ENCODE measurements at places on chromosomes 6 and 20.

GRCh38 chr20:16714242-16714641 lies 15.6 kb upstream of the SNRPB2 start:
- no peak for DNase-seq

- no peak for DNase-seq
Measured at GRCh38 chr20:20012541-20012940, 4.6 kb upstream of the NAA20 start.

DNA sequence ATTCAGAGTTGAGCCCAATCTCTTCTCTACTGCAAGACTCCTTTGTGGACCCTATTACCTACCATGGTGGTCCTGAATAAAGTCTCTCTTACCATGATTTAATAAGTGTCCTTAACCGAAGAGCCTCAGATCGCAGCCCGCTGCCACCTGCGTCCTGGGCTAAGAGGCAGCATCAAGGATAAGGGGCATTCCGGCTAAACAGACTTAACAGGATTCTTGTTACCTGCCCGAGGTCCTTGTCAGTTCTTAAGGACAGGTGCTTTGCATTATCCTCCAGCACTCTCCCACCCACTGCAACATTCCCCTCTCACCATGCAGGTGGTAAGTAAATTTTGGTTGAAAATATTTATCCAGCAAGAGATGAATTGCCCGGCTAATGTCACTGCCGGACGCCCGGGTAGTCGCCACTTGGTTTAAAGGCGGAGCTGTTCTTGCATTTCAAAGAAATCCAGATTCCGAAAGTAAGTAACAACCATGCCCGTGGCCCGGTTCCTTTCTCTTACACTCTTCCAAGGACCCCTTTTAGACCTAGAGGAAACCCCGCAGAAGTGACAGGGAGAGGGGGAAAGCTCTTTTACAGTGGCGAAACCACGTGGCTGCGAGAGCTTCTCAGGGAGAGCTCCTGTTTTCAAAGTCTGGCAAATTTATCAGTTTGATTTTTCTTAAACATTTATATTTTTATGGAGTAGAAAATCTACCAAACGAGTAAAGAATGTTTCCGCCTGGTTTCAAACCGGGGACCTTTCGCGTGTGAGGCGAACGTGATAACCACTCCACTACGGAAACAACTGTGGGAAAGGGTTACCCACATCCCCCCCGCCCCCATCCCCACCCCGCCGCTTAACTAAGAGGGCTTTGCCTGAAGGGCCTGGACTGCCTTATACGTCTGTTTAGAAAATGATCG lies 41.9 kb upstream of the PRSS16 start:
- DNase-seq = no peak

DNA sequence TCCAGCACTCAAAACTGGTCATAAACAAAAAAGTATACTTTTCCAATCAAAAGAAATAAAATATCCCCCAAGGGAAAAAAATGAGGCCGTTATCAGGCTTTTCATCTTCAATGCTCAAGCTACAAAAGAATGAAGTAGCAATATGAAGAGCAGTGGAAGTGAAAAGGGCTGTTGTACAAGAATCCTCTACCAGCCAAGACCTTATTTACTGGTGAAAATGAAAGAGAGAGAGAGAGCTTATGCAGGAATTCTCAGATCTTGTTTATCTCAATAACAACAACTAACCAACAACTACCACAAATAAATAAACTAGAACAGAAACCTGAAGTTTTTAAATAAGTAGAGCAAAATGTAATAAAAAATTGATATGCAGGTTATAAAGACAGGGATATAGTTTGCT lies 400.6 kb downstream of the HDGFL1 start:
- no peak for DNase-seq

DNA sequence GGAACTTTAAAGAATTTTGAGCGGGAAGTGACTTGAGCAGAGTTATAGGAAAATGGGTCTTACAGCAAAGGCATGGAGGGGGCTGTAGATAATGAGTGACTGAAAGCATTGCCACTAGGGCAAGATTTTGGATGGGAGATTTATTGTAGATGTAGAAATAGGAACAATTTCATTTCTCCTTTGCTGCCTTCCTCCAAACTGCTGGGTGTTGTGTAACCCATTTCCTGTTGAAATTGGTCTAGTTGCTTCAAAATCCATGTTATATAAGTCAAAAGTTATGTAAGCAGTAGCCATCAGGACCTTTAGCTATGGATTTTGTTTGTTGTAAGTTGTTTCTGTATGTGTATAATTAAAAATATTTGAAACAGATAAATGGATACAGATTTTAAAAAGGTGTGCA lies 11.1 kb downstream of the YWHAB start:
- no peak for DNase-seq

GRCh38 chr6:86122086-86122485 lies 479.4 kb upstream of the SYNCRIP start:
- DNase-seq = no peak

GRCh38 chr20:38210741-38211140 lies 45.7 kb upstream of the TGM2 start:
- no peak for DNase-seq

- no peak for DNase-seq
Measured at GRCh38 chr20:48777821-48778220, 50.0 kb downstream of the PREX1 start.

- DNase-seq = no peak
Measured at GRCh38 chr6:154432533-154433476, 76.2 kb upstream of the IPCEF1 start.

DNA sequence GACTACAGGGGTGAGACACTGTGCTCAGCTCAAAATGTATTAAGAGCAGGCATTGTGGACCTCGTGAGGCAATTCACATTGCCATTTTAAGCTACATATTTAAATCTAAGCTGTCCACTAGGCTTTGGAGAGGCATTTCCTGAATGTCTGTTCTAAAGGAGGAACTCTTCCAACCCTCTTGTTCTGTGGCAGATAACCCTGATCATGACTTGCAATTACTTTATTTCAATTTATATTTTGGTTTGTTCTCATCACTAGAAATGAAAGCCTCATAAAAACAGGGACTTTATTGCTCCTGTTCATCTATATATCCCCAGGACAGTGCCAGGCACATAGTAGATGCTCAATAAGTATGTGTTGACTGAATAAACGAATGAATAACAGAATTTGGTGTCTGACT lies 84.0 kb upstream of the SALL4 start:
- DNase-seq = no peak

GRCh38 chr6:119349361-119350201 lies at the start of gene MAN1A1:
MAN1A1 (minus strand) TSS chr6:119349761; CDS start chr6:119349065, 696 bp downstream.
- DNase-seq = peak; percentile 85

- DNase-seq = no peak
Measured at GRCh38 chr20:57946559-57947315, 236.9 kb upstream of the PMEPA1 start.

GRCh38 chr6:167053895-167054530 lies 54.8 kb downstream of the CEP43 start:
- no peak for DNase-seq

GRCh38 chr6:84688141-84688873 lies 76.1 kb downstream of the TBX18 start:
- no peak for DNase-seq

DNA sequence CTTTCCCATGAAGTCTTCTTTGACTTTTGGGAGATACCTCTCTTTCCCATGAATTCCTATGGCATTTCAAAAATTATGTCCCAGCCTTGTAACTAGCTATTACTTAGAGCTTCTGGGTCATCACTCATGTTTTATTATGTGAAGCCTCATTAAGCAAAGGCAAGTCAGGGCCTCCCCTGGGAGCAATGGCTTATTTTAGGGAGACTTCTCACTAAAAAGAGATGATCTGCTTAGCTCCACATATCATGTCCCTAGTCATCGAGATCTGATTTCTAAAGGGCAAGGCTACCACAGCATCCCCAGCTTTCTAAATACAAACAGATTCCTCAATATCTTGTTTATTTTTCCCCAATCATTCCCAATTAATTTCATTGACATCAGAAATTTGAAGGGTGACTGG lies 154.0 kb upstream of the MANEA start:
- DNase-seq = no peak

GRCh38 chr20:57190536-57191264 lies 75.7 kb downstream of the BMP7 start:
- no peak for DNase-seq

DNA sequence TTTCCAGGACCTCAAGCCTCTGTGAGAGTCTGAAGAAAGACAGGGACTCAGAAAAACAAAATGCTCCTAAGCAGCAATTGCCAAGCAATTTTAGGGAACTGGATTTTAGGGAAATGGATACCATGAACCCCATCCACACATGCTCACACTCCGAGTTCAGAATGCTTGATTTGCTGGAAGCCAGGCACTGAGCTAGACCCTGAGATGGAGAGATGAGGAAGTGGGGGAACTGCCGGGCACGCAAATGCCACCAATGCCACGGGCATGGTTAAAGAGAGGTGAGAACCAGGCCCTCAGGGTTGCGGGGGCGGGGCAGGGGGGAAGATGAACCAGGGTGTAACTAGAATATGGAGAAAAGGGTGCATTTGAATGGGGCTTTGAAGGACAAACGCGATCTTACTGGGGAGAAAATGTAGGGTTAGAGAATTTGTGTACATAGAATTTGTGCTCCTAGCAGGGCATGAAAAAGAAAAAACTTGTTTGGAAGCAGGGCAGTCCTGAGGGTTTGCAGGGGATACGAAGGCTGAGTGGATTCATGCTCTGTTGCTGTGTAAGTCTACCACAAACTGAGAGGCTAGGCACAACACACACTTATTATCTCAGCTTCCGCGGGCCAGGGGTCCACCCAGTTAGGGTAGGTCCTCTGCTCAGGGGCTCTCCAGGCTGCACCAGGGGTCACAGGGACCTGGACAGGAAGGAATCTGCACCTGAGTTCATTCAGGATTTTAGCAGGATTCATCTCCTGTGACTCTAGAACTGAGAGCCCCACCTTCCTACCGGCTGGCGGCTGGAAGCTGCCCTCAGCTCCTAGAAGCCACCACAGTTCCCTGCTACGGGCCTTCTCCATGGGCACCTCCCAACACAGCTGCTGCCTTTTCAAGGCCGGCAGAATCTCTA lies 108.0 kb downstream of the SNX5 start:
- no peak for DNase-seq

DNA sequence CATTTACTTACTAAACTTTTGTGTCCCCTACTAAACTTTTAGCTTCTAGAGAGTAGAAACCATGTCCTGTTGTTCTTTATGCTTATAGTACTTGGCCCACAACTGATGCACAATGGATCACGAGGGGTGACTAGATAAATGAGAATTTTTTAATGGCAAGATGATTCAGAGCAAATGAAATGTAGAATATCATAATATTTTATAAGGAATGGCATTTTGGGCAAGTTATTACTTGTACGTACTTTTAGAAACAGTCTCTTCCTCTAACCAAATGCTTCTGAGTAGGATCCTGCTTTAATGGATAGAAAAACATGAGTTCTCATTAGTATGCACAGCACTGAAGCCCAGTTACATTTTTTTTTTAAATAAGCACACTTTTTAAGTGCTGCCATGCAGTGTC lies 336.3 kb downstream of the NRN1 start:
- no peak for DNase-seq

- no peak for DNase-seq
Measured at GRCh38 chr6:151327101-151327500, 64.3 kb downstream of the ZBTB2 start.

DNA sequence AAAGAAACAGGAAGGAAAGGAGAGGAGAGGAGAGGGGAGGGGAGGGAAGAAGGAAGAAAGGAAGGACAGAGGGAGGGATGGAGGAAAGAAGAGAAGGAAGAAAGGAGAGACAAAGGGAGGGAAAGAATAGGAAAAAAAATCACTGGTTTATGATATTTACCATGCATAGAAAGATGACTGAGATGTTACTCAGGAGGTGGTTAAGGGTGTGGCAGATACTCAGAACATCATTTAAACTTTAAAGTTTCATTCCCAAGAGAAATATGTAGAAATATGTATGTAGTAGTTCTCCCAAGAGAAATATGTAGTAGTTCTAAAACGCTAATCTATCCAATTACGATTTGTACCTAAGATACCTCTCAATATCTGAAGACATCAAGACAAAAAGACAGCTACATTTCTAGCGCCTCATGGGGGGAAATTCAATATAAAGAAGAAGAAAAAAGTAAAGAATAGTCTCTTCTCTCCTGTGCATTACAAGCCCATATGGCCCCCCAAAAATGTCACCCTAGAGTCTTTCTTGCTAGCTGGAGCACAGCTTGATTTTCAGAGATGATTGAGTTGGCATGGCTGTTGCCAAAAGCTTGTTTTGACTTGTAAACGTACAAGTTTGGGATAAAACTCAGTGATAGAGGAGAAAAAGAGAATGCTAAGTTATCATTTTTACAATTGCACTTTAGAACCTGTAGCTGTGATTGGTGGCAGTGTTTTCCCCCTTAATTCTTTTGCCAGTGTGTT lies 539.2 kb downstream of the CDH26 start:
- no peak for DNase-seq

DNA sequence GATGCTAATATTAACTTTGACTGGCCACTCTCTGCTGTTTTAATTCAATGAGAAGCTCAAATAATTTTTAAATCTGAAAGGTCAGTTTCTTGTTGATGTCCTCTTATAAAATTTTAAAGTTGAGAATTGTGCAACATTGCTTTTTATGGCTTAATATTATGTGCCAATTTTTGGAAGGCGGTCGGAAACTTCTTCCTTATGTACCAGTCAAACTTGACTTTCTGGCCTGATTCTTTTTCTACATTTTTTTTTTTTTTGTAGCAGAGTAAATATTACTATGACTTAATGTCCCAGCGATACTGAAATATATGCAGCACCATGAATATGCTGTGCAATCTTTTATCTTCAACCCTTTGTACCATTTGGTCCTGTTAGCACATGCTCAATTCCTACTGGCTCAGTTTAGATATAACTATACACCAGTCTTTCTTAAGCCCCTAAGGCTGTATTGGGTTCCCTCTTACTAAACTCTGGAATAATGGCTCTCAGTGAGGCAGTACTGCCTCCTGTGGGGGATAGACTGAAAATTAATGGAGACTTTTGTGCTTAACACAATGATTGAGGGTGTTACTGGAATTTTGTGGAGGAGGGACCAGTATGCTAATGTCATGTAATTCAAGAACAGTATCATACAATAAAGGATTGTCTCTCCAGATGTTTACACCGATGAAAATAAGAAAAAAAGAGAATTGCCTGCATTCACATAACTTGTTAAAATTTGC lies 156.4 kb upstream of the SYNCRIP start:
- no peak for DNase-seq

Measured in activated CD4-positive, alpha-beta T cell treated with anti-CD3 and anti-CD28 coated beads for 1 hour (primary cell).